ENCODE measurements at places on chromosomes 2 and 18.

DNA sequence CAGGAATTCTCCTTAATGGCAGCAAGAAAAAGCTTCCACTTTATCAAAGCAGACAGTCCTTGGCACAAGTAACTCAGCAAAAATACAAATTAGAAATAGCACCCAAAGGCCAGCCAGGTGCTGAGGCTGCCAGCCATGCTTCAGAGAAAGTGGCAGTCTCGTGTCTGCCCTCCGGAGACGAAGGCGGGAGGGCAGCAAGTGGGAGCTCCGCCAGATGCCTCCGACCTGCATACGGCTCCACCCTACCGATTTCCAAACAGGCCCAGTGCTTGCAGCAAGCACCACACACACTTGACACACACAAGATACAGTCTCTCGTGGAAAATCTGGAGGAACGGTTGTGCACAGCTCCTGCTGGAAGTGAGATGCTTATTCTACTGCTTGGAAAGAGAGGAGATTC, 134.9 kb upstream of the REV1 start:
- no peak for DNase-seq

- no peak for DNase-seq
Measured at GRCh38 chr2:151905963-151906632, 77.9 kb upstream of the ARL5A start.

- DNase-seq = no peak
Measured at GRCh38 chr2:29024882-29025430, 43.9 kb downstream of the TOGARAM2 start.

DNA sequence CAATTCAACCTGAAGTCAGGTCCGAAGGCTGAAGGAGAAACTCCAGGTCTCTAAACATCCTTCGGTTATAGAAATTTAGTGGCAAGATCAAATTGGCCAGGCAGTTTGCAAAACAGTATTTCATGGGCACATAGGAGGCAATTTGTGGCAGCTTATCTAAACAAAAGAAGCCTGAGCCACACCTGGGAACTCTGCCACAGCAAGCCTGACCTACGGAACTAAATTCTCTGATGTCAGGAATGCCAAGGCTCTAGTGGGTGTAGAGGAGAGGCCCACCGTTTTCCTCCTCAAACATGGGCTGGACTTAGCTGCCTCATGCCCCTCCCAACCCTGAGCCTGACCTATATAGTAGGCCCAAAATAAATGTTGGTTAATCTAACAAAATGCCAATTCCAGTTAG, 16.0 kb downstream of the SATB2 start:
- no peak for DNase-seq

DNA sequence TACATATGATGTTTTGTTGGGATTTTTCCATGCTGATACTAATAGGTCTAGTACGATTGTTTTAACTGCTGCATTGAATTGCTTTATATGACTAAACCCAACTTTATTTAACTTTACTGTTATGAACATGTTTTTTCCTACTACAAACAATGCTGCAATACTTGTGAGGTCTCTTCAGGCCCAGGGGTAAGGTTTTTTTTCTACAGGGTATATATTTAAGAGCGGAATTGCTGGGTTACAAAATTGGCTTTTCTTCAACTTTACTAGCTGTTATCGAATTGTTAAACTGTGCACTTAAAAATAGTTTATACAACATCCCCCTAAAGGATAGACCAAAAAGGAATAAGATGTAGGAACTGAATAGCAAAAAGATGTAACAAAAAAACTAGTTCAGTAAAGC, 78.5 kb upstream of the TMEM178A start:
- no peak for DNase-seq

- no peak for DNase-seq
Measured at GRCh38 chr2:7619203-7619970, 702.2 kb downstream of the RNF144A start.

DNA sequence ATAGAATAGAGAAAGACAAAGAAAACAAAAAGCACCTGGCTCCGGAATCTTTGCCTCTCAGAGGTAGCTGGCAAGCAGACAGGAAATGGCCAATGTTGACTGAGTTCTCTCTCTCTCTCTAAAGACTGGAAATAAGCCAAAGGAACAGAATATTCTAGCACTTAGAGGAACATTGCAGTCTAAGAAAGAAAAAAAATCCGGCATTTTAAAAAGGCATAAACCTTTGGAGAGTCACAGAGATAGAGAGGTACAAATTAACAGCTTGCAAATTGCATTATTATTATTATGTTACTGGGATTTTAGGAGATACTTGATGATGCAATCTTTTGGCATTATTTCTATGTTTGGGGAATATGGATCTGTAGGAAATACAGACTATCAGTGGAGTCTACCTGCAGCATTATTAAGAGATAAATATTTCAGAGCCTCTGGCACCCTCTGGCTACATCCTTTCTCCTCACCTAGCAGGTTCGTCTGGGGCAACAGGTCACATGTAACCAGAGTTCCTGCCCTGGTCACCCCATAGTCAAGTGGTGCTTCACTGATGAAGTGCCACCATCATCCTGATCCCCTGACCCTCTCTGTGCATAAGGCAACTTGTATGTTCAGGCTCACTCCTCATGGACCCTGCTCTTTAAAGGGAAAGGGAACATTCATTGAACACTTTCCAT, 318.9 kb upstream of the ACVR2A start:
- DNase-seq = no peak

GRCh38 chr18:48031641-48032040, 101.2 kb upstream of the SMAD2 start:
- DNase-seq = no peak

- no peak for DNase-seq
Measured at GRCh38 chr2:66509326-66509811, 74.4 kb downstream of the MEIS1 start.

DNA sequence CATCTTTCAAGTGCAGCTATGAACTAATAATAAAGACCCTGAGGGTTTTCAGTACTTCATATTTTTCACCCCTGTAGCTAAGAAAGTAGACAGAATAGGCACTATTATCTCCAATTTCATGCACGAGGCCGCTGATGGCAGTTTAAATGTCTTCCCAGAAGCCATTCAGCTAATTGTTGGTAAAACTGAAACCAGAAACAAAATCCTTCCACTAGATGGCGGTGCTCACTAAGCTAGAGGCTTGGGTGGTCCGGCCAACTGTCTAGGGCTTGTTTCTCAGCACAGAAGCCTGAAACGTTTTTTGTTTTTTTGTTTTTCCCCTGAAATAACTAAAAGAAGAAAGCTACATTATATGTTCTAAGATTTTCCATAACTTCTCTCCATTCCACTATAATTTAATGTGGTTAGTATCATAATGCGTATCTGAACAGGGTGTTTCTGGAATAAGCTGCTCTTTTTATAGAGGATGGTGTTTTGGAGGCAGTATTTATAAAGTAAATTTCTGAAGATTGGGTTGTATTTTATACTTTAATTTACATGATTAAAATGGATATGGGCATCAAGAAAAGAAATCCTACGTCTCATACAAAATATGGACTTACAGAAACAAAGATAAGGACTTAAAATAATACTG, 159.4 kb downstream of the PIK3C3 start:
- peak; percentile 78 for DNase-seq

DNA sequence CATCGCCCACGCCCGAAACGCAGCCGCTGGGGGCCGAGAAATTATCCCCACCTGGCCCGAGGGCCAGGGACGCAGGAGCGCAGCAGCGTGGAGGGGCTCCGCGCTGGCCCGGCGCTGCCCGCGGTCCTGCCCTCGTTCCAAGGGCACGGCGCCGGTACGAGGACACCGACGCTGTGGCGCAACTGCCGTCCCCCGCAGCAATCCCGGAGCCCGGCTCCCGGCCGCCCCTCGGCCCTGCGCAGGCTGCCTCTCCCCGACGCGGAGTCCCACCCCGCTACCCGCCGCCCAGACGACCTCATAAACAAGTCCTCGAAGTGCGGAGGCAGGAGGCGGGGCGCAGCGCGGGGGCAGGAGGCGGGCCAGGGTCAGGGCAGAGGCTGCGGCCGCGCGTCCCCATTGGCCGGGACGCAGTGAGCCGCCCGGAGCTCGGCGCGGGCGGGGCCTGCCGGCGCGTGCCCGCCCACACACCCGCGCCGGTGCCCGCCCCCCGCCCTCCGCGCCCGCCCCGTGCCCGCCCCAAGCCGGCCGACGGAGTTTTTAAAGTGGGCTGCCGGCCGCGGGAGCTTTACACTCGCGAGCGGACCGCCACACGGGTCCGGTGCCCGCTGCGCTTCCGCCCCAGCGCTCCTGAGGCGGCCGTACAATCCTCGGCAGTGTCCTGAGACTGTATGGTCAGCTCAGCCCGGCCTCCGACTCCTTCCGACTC, at the start of gene EPAS1:
TSS of gene EPAS1 (plus strand) at position 568 of the 706 bp plus-strand sequence. CDS start 505 bp downstream, outside the sequence.
- DNase-seq = peak; percentile 84

DNA sequence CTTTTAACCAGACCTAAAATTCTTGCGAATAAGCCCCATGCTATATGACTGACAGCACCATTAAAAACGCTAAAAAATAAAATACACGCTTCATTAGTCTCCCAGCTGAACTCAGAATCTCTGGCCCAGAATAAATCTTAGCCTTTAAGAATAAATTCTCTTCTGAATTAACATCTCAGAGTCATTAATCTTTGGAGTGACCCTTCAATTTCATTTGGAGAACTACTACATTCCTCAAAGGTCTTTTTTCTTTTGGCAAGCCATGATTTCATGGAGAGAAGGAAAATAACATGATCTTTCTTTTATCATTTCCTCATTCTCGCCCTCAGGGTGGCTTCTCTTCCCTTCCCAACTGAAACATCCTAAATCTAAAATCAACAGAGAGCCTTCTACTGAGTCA, 259.0 kb downstream of the AFF3 start:
- DNase-seq = no peak

DNA sequence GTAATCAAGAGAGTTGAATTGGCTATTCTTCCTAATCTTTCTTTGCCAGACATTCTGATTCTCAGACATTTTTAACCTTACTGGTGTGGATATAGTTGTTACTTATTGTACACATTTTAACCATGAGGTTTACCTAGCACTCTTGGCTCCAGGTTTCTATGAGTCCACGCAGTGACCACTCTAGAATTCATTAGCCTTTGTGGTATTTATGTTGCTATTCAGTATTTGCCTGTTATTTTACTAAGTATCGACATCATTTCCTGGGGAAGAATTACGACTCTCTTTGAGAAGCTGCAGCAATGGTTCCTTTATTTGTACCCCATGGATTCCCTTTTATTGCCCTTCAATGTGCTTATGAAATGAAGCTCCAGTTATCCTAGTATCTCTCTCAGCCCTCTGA, 120.7 kb downstream of the RDH14 start:
- DNase-seq = no peak

All from activated naive CD4-positive, alpha-beta T cell treated with anti-CD3 and anti-CD28 coated beads for 36 hours (primary cell).